ENCODE measurements at places on chromosomes 7 and 10.
A peak's percentile ranks its signal among the peaks of the same experiment; 100 is the strongest.

DNA sequence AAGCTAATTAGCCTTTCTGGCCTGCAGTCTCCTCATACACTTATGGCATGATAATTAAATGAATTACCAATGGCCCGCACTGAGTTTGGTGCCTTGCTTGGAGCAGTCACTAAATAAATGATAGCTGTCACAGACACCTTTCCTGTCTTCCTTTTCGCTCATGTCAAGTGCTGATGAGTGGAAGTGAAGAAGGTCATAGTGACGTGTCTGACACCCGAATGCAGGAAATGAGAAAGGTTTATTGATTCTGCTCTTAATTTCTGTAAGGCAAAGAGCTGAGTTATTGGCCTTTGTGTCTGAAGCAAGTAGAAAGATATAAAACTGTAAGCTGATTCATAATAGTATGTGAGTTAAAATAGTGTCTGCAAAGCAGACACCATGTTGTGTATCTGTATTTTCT lies 13.2 kb upstream of the ESYT2 start:
- DNase-seq = no peak

GRCh38 chr10:24303522-24304310 lies 94.8 kb downstream of the KIAA1217 start:
- DNase-seq = no peak

GRCh38 chr7:82600531-82600930 lies 157.0 kb upstream of the CACNA2D1 start:
- no peak for DNase-seq

DNA sequence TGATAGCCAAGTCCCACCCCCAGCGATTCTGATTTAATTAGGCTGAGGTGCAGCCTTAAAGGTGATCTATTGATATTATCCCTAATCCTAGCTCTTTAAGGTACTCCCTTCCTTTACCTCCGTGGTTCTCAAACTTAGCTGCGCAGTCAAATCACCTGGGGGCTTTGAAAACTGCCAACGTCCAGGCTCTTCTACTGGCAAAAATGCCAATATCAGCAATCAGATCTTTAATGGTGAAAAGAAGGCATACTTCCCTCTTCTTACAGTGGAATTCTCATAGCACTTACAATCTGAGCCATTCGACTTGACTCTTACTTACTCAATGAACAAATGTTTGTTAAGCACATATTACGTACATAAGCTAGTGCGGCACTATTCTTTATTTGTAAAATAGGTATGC lies 704 bp upstream of the SLC35B4 start:
- DNase-seq = no peak

- peak; percentile 48 for DNase-seq
Measured at GRCh38 chr7:93715234-93715633, 140.7 kb upstream of the CALCR start.

- no peak for DNase-seq
Measured at GRCh38 chr7:11208883-11209465, 235.3 kb downstream of the PHF14 start.

GRCh38 chr7:30717181-30717580 lies 34.8 kb upstream of the INMT start:
- no peak for DNase-seq

GRCh38 chr10:109029870-109030269 lies 893.4 kb downstream of the XPNPEP1 start:
- no peak for DNase-seq

- no peak for DNase-seq
Measured at GRCh38 chr10:28906934-28907333, 229.6 kb downstream of the BAMBI start.

DNA sequence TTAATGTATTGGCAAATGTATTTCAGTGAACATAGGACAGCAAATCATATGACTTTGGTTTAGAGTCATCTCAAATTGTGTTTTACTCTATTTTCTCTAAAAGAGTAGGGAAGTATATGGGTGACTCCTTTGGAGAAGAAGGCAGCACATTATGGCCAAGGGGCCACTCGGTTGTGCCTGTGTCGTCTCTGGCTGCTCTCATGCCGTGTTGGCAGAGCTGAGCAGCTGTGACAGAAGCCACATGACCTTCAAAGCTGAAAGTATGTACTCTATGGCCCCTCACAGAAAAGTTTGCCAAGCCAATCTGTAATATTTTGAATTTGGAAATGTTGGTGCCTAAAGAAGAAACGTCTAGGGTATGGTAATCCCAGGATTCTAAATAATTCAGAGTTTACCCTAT lies 47.5 kb downstream of the TASOR2 start:
- DNase-seq = no peak

DNA sequence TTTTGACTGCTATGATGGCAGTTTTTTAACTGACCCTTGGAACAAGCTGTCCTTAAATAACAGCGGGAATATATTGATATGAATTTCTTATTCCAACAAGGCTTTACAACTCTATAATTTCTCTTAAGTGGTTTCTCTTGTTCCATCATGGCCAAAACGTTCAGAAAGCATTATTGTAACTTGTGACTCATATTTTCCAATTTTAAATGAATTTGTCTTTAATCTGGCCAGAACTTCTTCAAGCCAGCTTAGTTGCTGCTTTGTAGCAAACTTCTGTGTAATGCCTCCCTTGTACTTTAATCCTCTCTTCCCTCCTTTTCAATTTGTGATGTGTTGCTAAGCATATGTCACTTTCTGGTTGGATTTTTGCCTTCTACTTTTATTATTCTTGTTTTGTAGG lies 271.9 kb downstream of the KIF20B start:
- DNase-seq = no peak

DNA sequence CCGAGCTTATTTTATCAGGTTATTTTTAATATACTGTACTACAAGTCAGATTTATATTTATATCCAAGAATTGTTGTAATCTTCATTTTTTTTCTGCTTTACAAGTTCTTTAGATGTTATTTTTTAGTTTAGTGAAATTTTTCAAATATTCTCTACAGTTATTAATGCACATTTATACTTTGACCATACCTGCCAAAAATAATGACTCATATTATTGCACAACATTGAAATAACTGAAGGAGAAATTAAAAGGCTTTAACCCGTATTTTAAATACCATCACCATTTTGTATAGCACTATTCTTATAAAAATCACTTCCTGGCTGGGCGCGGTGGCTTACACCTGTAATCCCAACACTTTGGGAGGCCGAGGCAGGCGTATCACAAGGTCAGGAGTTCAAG lies 278.5 kb downstream of the BICC1 start:
- no peak for DNase-seq

GRCh38 chr10:105258036-105258673 lies 617.1 kb downstream of the SORCS3 start:
- no peak for DNase-seq

DNA sequence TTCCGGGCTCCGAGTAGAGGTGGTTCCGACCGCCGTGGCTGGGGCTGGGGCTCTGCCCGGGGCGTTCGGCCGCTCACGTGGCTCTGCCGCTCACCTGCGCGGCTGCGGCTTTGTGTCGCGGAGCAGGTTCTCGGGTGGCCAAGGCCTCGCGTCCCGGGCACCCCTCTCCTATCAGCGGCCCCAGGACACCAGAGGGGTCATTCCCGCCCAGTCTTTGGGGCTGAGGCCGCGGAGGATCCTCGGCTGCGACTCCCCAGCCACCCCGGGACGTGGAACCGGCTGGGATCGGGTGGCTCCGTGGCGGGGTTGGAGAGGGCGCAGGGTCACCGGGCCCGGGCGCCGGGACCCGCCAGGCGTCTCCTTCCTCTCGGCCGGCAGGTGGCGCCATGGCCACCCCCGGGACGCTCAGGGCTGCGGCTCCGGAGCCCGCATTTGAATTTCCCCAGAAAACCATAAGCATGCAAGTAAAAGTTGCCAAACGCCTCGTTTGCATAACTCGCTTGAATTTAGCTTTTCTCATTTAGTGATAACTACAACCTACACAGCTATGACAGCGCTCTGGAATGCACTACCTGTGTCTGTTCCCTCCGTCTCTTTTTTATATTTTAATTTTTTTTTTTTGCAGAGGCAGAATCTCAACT lies 1.2 kb downstream of the COL26A1 start:
- peak; percentile 87 for DNase-seq

DNA sequence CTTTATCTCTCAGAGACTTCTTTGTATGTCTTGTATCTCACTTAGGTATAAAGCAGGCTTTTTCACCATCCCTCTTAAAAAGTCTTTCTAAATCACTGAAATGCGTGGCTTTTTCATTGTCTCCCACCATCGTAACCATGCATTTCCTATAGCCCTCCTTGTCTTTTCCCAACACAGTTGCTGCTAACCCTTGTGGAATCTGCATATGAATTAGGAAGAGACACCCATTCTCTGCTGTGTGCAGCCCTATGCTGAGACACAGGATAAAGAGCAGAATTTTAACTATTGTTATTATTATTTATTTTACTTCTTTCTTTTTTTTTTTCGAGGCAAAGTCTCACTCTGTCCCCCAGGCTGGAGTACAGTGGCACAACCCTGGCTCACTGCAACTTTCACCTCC lies 804.3 kb upstream of the COBL start:
- no peak for DNase-seq

DNA sequence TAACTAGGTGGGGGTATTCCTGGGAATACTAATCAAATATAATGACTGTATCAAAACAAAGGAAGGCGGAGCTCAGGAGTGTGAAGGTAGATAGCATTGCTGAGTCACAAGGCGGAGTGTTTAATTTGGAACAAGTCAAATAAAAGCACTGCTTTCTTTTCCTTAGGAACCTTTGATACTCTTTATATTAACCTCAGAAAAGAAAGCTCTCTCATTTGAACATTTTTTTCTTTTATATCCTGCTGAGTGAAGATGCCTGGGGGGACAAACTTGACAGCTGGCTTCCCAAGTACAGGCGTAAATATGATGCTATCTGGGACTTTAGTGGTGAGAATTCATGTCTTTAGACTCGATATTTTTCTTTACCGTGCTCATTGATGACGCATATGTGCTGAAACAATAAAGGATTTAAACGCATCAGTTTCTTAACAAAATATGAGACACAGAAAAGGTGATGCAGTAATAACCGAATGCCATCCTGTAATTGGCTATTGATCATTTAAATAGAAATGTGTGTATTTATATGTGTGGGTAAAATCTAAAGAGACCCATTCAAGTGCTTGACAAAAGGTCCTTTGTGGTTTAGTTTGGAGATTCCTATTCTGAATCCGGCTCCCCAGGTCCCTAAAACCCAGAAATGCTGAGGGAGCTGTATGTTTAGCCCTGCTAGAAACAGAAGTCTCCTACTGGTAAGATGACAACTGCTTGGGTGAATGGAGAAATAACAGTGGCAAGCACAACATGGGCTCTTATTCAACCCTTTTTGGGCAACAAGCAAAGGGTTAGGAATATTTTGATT lies 102.7 kb downstream of the PRTFDC1 start:
- no peak for DNase-seq

GRCh38 chr7:140312141-140312846 lies 86.0 kb downstream of the SLC37A3 start:
- no peak for DNase-seq

GRCh38 chr10:16828114-16828568 lies 10.9 kb upstream of the RSU1 start:
- peak; percentile 42 for DNase-seq

- DNase-seq = no peak
Measured at GRCh38 chr10:118362103-118362502, 20.0 kb upstream of the FAM204A start.

- no peak for DNase-seq
Measured at GRCh38 chr10:47259466-47259865, 40.5 kb upstream of the GDF10 start.

GRCh38 chr7:117072620-117073118 lies 119.4 kb downstream of the ST7 start:
- DNase-seq = no peak

GRCh38 chr7:7980134-7980533 lies 11.5 kb downstream of the GLCCI1 start:
- DNase-seq = no peak

GRCh38 chr7:18087026-18087686 lies 59.5 kb upstream of the PRPS1L1 start:
- no peak for DNase-seq

GRCh38 chr7:142584765-142585164 lies 164.5 kb upstream of the PRSS1 start:
- DNase-seq = no peak

- no peak for DNase-seq
Measured at GRCh38 chr10:3805791-3806461, 20.9 kb upstream of the KLF6 start.

- no peak for DNase-seq
Measured at GRCh38 chr10:64379898-64380297, 858.7 kb downstream of the REEP3 start.

- DNase-seq = no peak
Measured at GRCh38 chr7:141585592-141586510, 34.6 kb downstream of the AGK start.

DNA sequence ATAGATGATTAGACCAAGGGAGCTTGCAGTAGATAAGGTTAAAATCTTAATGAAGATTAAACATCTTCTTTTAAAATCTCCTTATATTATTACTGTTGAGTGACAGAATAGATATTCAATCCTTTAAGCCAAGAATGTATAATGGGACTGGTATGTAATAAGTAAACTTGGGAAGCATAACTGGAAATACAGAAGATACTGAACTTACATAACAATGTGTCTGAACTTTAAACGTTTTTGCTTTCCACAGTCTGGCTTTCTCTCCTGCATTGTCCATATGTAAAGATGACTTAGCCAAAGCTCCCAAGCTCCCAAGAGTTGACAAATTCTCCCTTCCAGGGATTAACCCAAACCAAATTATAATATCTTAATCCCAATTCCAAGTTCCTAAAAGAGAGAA lies 129.8 kb downstream of the KCND2 start:
- DNase-seq = no peak

GRCh38 chr10:114571316-114571999 lies 86.6 kb downstream of the ABLIM1 start:
- no peak for DNase-seq

- no peak for DNase-seq
Measured at GRCh38 chr7:154306036-154306435, 253.8 kb downstream of the DPP6 start.

GRCh38 chr10:58746474-58747185 lies 234.0 kb downstream of the BICC1 start:
- DNase-seq = no peak

- DNase-seq = no peak
Measured at GRCh38 chr10:33774857-33775256, 440.4 kb upstream of the NRP1 start.

GRCh38 chr10:2936816-2937215 lies 130.5 kb upstream of the PFKP start:
- DNase-seq = no peak

DNA sequence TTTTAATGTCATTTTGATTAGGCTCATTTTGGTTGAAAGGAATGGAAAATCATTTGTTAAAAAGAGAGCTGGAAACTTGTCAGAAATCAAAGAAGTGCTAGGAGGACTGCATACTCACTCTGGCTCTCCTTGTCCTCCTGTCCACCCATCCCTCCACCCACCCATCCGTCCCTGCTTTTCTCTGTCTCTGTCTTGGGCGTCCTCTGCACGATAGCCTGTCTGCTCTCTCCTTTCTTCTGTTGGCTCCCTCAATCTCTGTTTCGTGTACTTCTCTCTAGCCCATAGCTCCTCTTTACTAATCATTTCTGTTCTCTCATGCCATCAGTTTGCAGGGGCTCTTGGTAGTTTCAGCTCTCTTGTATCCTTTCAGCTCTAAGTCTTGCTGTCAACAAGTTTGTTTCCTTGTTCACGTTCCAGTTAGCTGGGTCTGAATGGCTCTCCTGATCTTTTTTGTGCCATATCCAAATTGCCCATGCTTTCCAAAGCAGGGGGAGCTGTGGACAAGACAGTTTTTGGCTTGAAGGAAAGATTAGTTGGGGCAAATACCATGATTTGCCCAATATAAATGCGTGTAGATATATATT lies 75.6 kb downstream of the KAT6B start:
- DNase-seq = no peak

- no peak for DNase-seq
Measured at GRCh38 chr7:94059746-94060145, 55.6 kb upstream of the BET1 start.
